ENCODE measurements at places on chromosomes 7 and 10.

GRCh38 chr10:77594471-77594783, 43.2 kb downstream of the KCNMA1 start:
- DNase-seq = no peak

GRCh38 chr10:92810934-92811532, 37.3 kb upstream of the EXOC6 start:
- DNase-seq = no peak

DNA sequence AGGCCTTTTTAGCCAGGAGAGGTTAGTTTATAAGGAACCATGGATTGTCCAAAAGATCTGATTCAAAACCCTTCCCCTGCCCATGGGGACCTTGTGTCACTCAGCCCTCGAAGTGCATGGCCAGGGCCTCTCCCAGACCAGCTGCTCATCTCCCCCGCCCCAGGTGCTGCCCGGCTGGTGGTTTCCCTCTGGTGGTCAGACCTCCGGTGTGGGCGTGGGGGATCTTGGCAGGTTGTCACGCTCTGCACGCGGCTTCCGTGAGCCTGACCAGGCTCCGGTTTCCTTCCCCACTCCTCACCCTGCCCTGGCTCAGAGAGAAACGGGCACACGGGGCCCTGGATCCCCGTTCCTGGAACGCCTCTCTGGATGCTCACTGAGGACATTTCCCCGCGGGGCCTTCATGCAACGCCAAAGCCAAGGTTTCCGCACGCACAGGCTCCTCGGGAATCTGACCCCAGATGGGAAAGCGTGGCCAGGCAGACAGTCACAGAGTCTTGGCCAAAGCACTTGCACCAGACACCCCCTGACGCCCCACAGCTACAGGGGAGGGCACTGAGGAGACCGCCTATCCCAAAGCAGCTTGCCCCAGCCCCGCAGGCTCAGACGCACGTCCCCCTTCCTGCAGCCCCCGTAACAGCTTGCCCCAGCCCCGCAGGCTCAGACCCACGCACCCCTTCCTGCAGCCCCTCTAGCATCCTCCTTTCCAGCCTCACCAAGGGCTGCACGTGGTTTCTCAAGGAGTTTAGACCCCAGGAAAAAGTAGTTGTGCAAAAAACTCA, 7.8 kb upstream of the DIP2C start:
- no peak for DNase-seq

DNA sequence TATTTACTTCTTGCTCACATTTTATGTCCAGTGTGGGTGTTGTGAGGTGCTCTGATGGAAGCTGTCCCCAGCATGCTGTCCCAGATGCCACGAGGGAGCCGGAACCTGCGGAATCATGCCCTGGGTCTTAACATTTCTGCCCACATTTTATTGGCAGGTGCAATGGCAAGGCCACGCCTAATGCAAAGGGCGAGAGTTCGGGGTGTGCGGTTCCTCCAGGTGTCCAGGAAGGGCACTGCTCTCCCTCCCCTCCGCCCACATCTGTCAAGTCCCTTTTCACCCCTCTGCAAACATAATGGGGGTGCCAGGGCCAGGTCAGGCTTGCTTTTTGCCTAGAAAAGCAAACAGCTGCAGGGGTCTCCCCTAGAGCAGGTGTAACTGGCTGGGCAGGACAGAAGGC, 16.4 kb downstream of the PDAP1 start:
- no peak for DNase-seq

GRCh38 chr10:63494951-63495350, 26.2 kb upstream of the REEP3 start:
- DNase-seq = no peak

DNA sequence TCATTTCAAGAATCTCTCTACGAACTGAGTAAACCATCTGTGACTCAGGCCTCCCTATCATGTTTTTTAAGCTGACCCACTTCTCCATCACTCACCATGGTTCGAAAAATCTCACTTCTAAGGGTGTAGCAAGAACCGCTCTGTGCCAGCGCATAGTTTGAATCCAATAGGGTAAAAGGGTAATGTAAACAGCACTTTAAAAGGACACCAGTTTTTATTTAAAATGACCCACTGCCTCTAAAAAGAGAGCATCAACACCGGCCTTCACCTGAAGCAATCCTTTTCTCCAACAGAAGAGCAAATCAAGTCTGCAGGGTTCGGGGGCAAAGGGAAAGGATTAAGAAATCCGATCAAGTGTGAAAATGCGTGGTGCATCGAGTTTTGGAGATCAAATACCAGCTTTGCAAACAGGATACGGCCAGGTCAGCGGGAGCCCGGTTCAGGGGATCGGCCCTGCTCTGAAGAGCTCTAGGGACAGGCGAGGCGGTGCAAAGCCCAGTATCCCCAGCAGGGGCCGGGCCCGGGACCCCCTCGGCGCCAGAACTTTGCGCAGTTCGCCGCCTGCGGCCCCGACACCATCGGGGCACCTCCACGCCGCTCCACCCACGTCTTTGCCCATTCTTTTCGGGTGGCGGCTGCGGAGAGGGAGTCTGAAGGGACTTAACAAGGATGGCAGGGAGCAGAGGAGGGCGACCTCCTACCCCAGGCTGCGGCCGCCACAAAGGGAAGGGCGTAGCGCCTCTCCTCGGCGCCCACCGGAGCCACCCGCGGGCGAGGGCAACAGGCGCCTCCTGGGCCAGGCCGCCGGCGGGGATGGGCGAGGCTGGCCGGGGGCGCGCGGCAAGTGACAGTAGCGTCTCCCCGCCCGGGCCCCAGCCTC, 842 bp downstream of the NMT2 start:
- DNase-seq = no peak

- no peak for DNase-seq
These were observed 25.5 kb downstream of the C1GALT1 start for GRCh38 chr7:7207876-7208275.

- no peak for DNase-seq
These were observed 852.0 kb upstream of the PHF14 start for GRCh38 chr7:10121631-10122030.

DNA sequence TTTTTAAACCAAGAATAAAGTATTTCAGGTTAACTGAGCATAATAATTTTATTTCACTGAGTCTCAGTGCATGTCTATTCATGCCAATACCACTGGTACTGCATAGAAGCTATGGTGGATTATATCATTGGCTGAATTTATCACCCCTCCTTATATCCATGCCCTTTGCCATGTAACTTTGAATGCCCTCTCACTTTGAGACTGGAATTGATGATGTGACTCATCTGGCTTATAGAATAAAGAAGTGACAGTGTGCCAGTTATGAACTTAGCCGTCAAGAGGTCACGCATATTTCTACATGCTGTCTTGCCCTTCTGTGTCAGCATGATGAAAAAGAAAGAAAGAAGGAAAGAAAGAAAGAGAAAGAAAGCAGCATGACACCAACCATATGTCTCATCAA, 20.7 kb upstream of the ABLIM1 start:
- no peak for DNase-seq

- DNase-seq = no peak
These were observed 182.9 kb upstream of the TCF7L2 start for GRCh38 chr10:112767156-112767555.

GRCh38 chr10:99926925-99927720, 82.6 kb downstream of the DNMBP start:
- no peak for DNase-seq

- DNase-seq = no peak
These were observed 25.4 kb upstream of the C10orf120 start for GRCh38 chr10:122725006-122725405.
